ENCODE measurements at places on chromosomes 3 and 15.

- DNase-seq = no peak
These were observed 50.6 kb downstream of the WDR76 start for GRCh38 chr15:43877371-43877770.

DNA sequence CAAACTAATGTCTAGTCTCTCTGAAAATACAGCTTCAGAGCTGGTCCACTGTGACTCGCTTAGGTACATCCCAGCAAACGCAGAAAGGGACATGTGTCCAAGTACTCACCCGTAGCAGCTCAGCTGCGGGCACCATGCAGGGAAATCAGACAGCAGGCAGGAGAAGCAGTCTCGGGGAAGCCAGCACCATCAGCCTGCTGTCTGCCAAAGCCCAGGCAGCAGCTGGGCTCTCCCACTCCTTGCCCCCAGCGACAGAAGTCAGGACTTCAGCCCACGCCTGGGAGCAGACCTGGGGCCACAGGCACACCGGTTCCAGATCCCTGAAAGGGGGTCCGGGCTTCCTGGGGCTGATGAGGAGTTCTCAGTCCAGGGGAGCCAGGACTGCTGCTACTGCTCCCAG is 34.9 kb downstream of the SEMA5B start:
- no peak for DNase-seq

DNA sequence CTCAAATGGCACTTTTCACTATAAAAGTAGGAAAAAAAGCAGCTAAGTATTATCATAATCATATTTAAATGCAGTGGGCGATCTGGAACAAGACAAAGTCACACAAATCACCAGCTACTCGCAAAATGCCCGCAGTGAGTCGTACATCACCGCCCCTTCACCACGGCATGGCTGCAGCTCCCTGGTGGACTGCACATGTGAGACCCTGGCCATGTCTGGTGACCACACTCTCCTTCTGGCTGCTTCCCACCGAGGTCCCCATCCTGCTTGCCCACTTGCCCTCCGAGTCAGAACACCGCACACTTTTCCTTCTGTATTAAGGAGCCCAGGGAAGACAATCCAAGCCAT is 38.6 kb downstream of the ACAA1 start:
- DNase-seq = no peak

- no peak for DNase-seq
These were observed 251.2 kb upstream of the ZPLD1 start for GRCh38 chr3:102183623-102184022.

DNA sequence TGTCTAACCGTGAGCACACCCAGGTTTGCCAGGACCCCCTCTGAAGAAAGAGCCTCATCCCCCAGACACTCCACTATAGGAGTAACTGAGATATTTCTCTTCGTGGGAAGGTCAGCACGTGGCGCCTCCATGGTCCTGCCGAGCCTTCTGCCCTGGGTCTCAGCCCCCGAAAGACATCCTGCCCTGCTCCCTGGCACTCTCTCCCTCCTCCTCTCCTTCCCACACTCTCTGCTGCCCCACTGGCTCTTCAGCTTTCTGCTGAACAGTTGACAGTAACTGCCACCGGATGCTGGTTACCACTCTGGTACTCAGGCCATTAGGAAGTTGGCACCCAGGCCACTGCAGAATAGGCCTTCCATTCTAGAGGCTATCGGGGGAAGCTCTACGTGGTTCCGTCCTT is 185.2 kb downstream of the UACA start:
- DNase-seq = no peak

DNA sequence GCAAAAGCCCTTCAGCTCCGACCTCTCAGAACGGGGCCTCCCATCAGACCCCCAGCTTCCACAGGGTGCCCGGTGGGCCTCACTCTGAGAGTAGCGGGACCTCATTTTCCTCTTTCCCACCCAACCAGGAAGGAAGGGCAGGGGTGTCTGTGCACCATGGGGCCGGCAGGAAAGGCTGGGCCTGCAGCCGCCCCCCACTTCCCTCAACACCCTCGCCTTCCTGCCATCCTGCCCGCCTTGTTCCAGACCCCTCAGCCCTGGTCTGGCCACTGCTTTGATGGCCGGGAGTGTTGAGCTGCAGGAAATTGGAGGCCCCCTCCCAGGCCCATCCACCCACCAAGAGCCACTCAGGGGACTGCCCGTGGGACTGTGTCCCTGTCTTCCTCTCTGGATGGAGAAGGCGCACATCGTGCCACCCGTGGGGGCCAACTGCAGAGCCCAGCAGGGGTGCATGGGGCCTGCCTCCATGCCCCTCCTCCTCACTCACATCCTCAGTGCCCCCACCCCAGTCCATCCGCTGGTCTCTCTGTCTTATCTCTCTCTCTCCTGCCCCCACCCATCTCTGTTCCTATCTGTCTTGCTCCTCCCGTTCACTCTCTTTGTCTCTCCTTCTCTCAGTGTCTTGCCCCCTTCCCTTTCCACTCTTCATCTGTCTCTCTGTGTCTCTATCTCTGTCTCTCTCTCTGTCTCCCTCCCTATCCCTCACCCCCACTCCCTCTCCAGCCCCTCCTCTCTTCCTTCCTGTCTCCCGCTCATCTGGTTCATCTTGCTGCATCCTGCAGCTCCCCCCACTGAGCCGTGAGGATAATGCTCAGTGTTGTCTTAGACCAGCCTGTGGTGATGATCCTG is 1.8 kb upstream of the PLXND1 start:
- no peak for DNase-seq

DNA sequence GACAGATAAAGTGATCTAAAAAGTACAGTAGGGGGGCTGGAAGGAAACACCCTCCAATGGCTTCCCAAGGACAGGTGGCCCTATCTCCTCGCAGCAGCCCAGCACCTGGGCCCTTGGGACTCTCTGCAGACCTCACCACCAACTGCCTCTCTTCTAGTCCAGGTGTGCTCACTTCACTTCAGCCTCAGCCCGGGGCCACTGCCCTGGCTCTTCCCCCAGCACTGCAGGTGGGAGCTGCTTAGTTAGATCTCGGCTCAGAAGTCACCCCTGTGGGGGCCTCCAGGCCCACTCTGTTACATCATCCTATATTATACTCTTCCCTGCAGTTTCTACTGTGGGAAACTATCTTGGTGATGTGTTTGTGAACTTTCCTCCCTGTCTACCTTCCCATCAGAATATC is 2.0 kb downstream of the KLF15 start:
- no peak for DNase-seq

GRCh38 chr3:139476348-139476747 is at the start of gene RBP2:
Gene RBP2 (minus strand): TSS chr3:139476516. CDS start chr3:139476459, 57 bp downstream.
- no peak for DNase-seq

DNA sequence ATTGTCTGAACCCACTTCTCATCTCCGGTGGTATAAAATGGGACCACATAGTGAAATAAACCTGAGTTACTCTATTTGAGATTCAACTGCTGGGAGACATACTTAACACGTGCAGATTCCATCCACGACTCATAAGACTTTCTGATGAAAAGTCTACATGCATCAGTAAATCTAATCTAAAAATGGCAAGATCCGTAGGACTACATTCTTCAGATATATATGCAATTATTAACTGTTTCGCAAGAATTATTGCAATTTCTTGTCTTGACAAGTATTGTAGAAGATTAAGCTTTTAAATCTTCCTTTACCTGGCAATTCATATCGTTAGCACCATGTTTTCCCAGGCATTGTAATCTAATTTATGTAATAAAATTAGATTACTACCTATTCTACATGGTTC is 718.7 kb upstream of the CBLB start:
- DNase-seq = no peak

- DNase-seq = no peak
These were observed 50.8 kb upstream of the PLAAT1 start for GRCh38 chr3:193190146-193190786.

DNA sequence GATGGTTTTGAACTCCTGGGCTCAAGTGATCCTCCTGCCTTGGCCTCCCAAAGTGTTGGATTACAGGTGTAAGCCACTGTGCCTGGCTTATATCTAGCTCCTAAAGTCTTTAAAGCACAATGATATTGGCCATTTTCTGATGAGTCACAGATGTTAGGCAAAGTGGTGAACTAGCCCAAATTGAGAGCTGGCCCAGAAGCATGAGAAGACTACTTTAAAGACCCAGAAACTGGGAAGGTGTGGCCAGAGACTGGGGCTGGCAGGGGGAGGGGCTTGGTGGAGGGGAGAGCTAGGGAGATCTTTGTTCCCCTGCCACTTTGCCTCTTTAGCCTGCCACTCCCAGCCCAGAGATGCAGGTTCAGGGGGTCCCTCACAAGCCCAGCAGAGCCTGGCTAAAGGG is 21.6 kb downstream of the CHRNA3 start:
- no peak for DNase-seq

DNA sequence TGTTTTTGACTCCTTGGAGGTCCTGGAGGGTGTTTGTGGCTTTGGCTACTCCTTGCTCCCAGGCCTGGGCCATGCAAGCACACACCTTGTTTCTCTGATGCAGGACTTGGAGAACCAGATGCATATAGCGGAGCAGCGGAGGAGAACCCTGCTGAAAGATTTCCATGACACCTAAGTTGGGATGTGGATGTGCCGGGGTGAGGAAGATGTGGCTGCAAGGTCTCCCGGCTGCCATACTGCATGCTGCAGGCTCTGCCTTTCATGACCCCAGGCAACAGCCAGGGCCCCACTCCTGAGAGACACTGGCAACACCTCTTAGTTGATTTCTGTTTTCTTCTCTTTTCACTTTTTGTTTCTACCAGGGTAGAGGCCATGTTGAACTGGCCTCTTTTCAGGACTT is 6.9 kb upstream of the P4HTM start:
- no peak for DNase-seq

GRCh38 chr15:29094711-29095110 is 174.9 kb downstream of the NSMCE3 start:
- no peak for DNase-seq

DNA sequence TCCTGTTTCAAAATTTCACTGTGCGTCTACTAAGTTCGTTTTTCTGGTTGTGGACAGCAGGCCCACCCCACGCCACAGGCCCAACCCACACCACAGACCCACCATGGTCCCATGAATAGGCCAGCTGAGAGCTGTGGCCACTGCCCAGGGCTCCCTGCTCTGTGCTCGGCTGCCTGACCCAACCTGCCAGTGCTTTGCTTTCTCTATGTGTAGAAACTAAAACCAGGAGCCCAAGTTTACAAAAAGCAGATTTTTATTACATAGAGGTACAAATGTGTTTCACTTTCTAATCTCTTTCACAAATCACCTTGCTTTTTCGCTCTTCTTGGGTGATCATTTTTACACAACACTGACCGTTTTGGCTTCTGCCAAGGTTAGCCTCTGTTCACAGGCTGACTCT is 69.1 kb downstream of the HERC2 start:
- DNase-seq = no peak

DNA sequence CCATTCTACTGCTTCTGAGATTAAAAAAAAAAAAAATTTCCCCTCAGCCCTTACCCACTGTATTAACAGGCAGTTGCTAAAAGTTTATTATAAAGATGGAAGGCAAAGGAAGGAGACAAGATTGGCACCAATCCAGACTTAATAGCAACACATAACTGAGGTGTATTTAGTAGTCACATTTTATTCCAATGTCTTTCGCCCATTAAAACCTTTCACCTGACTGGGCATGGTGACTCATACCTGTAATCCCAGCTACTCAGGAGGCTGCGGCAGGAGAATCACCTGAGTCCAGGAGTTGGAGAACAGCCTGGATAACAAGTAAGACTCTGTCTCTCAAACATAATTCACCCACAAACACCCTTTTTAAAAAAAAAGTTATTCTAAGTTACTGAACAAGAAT is 4.4 kb downstream of the ACAP2 start:
- DNase-seq = no peak

GRCh38 chr15:78641102-78641748 is at the start of gene CHRNB4:
Gene CHRNB4 (minus strand): TSS chr15:78641210. CDS start chr15:78641133, 77 bp downstream.
- no peak for DNase-seq

DNA sequence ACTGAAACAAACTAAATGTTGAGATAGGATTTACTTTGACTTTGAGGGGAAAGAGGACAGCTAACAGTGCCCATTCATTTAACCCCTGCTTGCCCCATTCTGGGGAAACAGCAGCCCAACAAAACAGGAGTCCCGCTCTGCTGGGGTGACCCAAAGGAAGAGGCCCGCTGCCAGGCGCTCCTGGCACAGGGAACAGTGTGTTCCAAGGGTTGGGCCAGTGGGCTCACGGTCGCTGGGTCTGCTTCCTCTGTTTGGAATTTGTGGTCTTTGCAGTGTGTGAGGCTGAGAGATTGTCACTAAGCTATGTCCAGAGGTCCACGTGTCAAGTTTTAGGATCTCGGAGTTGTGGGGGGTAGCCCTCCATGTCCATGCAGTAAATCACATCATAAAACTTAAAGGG is 250.4 kb upstream of the C2CD4B start:
- DNase-seq = no peak

GRCh38 chr3:100090669-100091005 is 23.7 kb downstream of the FILIP1L start:
- no peak for DNase-seq

DNA sequence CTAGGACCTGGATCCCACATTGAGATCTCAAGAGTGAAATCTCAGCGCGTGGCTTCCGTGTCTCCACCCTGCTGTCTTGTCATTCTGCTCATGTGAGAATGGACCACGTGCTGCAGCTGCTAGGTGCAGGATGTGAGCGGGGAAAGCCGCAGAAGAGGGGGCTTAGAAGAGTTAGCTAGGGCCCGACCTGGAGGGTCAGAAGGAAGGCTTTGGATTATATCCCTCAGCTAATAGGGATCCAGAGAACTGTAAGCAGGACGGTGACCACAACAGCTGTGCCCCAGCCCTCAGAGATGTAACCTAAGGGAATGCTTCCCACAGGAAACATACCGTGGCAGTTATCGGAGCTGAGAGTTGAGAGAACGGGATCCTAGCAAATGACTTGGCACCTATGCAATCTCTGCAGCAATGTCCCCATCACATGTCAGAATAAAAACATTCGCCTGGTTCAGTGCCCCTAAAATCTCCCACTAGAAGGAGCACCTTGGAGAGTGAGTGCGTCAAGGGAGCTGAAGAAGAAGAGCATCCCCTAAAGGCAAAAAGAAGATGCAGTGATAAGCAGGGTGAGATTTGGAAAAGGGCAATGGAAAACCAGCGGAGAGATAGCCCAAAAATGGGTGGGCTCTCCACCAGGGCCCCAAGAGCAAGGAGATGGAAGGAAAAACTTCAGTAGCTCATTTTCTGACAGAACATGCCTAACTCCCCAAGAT is 76.9 kb upstream of the ST8SIA2 start:
- no peak for DNase-seq

Measured in stimulated activated CD8-positive, alpha-beta memory T cell treated with anti-CD3 and anti-CD28 coated beads, Interleukin-7, amount 100 ng/mL, for 1 hour (primary cell).